ENCODE measurements at places on chromosomes 3 and 15.

- no peak for DNase-seq
These were observed 3.6 kb downstream of the HEMK1 start for GRCh38 chr3:50572801-50573371.

DNA sequence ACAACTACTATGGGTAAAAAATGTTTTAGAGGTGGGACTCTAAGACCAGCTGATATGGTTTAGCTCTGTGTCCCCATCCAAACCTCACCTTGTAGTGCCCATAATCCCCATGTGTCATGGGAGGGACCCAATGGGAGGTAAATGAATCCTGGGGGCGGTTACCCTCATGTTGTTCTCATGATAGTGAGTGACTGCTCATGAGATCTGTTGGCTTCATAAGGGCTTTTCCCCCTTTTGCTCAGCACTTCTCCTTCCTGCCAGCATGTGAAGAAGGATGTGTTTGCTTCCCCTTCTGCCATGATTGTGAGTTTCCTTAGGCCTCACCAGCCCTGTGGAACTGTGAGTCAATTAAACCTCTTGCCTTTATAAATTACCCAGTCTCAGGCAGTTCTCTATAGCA is 45.7 kb downstream of the FAM98B start:
- no peak for DNase-seq

DNA sequence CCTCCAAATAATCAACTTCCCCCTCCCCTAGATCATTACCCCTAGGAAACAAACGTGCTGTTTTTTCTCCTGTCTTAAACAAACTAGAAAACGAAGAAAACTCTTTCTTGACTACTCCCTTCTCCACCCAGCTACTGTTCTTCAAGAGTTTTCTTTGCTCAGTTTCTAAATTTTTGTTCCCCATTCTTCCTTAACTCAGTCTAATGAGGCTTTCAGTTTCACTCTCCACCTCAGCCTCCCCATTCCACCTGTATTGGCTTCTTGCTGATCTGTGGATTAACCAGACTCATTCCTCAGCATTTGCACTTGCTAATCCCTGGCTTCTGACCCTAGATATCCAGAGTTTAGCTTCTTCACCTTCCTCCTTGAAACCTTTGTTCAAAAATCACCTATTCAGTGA is 26.8 kb downstream of the SERPINI1 start:
- DNase-seq, result no peak

- DNase-seq, result no peak
These were observed 446.8 kb downstream of the WDR72 start for GRCh38 chr15:53312707-53313106.

- DNase-seq, result peak; percentile 35
These were observed 727 bp downstream of the NSMCE3 start for GRCh38 chr15:29268706-29269484.

- DNase-seq, result no peak
These were observed 920.7 kb upstream of the NR2F2 start for GRCh38 chr15:95409626-95410310.

DNA sequence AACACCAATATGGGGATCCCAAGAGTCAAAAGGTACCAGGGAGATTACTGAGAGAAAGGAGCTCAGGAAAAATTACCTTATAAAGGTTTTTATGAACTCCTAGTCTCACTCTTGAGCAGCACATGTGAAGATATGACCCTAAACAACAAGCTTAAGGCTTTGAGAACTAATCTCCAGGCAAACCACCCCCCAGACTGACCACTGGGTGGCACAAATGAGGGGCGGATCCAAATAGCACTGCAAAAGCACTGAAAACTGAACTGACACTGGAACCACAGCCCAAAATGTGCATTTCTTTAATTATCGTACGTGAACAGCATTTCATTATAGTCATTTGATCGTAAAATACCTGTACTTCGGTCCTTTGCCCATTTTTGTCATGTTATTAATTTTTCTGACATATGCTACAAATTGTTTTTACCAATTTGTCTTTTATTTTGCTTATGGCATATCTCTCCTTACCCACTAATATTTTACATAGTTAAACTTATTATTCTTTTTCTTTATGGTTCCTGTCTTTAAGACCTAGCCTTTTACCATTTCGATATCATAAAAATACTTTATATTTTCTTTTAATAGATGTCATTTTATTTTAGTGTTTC is 31.5 kb upstream of the TFDP2 start:
- DNase-seq, result peak; percentile 10

DNA sequence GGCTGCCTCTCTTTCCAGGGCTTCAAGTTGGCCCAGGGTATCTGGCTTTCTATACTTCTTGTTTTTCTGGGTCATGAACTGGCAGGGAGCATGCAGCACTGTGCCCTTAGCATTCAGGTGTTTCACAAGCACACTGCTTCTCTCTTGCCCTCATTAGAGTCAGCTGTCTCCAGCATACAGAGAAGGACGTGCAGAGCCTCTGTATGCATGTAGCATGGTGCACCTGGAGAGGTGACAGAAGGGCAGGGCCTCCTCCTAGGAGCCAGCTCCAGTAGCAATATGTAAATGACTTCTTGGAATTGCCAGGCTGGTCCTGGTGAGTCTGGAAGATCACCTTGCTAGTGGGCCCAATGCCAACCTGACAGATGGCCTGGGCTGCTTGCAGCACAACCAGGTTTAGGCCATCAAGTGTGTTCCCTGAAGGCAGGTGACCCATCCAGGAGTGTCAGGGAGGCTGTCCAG is 44.8 kb upstream of the ATP2C1 start:
- DNase-seq, result no peak

- no peak for DNase-seq
These were observed 27.0 kb upstream of the PRR23E start for GRCh38 chr3:127165694-127166485.

DNA sequence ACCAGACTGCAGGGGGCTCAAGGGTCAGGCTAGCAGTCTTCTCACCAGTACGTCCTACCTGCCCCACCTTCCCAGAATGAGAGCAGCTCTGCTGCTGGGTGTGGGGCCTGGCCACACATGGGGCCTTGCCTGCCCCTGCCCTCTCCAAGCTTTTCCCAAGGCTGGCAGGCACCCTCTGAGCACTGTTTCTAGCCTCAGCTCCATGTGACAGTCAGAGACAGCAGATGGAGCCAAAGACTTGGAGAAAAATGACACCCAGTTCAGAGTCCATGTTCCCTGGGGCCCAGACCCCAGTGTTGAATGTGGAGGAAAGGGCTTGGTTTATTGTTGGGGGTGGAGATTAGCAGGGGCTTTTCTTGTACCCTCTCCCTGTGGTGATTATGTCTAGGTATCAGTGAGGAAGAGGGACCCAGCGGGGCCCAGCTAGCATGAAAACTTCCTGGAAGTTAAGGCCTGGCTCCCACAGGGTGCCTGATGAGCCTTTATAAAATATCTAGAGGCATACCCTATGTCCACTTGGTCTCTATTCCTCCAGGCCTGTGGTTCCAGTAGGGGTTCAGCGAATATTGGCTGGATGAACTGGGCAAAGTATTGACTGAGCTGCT is 153.8 kb downstream of the EEFSEC start:
- peak; percentile 39 for DNase-seq

GRCh38 chr3:44100298-44100695 is 141.4 kb upstream of the TOPAZ1 start:
- DNase-seq, result no peak

DNA sequence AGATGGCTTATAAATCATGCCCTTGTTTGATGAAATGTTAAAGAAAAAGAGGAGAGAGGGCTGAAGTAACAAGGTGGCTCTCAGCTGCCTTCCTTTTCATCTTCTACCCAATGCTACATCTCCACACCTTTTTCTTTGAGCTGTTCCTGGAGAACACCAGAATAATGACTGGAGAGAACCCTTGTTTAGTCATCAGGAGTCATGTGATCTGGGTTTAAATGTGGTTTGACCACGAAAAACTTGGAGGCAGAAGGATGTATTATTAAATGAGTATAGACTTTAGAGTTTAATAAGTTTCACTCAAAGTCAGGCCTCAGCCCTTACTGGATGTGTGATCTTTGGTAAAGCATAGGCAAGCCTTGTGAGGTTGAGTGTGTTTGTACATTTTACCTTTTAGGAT is 230.3 kb upstream of the TBL1XR1 start:
- DNase-seq, result no peak

DNA sequence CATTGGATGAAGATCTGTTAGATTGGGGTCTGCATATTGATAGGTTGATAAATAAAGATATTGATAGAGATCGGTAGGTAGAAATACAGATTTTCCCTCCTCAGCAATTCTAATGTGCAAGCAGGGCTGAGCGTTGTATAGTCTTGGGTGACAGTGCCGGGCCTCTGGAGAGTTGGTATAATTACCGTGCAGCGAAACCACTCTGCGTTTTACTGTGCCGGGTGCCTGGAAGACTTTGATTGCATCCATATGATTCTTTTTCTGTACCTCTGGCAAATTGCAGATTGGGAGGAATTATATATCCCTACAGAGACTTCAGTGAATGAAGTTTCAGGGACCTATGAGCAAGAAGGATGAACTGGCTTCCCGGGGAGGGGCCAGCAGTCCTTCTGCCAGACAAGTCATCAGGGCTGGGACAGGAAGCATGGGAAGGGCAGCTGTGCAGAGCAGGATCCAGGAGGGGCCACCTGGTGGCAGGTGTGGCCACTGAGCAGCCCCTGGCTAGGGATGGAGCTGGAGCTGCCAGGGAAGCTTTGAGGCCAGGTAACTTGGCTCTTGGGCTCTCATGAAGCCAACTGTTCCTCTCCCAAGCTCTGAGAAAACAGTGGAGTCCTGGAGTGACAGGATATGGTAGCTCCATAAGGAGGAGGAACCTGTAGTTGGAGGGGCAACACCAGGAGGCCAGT is 132.5 kb downstream of the APBA2 start:
- DNase-seq, result no peak

- DNase-seq, result peak; percentile 9
These were observed 259.8 kb upstream of the WNT5A start for GRCh38 chr3:55746808-55747413.

DNA sequence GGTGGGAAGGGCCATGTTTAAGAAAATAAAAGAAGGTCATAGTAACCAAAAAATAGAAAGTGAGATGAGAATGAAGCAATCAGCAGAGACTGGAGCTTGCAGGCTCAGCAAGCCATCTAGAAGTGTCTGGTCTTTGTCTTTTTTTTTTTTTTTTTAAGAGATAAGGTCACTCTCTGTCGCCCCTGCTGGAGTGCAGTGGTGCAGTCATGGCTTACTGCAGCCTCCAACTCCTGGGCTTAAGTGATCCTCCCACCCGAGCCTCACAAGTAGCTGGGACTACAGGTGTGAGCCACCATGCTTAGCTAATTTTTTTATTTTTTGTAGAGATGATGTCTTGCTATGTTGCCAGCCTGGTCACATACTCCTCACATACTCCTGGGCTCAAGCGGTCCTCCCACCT is 36.2 kb downstream of the GXYLT2 start:
- peak; percentile 8 for DNase-seq

DNA sequence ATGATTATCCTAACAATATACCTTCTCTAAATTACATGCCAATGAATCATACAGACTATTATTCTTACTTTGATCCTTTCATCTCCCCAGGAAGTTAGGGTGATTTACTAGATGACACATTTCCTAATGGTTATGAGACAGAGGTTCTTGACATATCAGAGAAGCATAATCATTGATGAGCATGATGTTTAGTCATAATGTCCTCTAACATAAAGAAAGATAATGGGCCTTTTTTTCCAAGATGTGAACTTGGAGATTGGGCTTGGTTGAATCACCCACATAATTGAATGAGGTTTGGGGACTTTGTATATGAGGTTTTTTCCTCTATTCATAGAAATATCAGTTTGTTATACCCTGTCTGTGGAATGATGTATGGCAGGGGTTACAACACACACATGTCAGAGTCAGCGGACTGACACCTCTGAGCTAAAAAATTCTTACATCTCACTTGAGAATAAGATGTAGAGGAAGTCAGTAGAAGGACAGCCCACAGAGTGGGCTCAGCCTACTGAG is 69.7 kb upstream of the DCBLD2 start:
- no peak for DNase-seq

DNA sequence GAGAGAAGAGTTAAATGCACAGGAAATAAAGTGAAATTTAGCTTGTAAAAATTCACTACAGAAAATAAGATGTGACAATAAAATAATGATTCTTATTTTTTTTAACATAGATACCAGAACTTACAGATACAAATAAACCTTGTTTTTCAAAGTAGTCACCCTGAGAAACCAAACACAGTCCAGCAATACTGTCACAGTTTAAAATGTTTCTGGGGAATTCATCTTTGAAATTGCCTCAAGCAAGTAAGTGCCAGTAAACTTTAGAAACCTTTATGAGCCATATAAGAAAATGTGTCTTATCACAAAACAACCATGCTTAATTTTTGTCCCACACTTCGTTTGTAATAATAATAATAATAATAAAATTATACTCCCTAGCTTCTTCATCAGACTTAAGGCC is 19.9 kb downstream of the SHOX2 start:
- no peak for DNase-seq

- DNase-seq, result no peak
These were observed 145.7 kb downstream of the EPHA6 start for GRCh38 chr3:96959901-96960641.

DNA sequence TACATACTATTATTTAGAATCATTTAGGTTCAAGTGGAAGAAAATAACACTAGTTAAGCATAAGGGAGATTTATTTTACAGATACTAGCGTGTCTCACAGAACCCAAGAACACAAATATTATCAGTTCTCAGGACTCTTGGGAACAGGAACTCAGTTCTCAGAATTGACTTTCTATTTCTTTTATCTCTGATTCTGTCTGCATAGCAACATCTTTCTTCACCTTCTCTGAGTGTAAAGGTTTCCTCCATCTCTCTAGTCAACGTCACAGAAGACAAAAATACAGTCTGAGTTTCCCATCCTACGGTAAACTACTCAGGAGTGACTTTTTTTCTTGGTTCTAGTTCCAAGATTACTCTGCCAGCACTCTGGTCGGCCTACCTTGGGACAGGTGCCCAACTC is 220.0 kb downstream of the SV2B start:
- no peak for DNase-seq

DNA sequence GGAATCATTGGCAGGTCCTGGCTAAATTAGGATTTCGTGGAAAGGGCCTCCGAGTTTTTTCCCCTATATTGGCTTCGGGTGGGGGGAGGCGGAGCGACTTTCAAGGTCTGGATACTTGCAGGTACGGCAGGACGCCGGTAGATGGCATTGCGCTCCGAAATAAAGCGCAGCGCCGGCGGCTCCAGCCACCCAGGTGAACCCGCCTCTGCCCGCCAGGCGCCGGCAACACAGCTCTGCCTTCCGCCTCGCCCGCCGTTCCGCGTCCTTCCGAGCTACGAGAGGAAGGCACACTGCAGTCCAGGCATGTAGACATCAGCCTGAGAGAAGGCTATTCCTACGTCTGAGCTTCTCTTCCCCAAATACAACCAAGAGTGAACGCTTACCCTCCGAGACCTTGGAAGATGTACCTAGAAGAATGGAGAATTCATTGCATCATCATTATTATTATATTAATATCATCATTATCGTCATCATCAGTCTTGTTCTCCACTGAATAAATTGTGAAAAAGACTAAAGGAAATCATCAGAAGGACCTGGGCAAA is 514.1 kb downstream of the MECOM start:
- DNase-seq, result peak; percentile 87

- no peak for DNase-seq
These were observed 81.9 kb upstream of the HES1 start for GRCh38 chr3:194054016-194054415.

GRCh38 chr3:147409143-147410115 is at the start of gene ZIC1:
TSS of gene ZIC1 (plus strand) at chr3:147409365. CDS start at chr3:147410113, 748 bp downstream.
- DNase-seq, result no peak

Data from SK-N-DZ (cell line).